ENCODE measurements at places on chromosomes 6 and 20.

DNA sequence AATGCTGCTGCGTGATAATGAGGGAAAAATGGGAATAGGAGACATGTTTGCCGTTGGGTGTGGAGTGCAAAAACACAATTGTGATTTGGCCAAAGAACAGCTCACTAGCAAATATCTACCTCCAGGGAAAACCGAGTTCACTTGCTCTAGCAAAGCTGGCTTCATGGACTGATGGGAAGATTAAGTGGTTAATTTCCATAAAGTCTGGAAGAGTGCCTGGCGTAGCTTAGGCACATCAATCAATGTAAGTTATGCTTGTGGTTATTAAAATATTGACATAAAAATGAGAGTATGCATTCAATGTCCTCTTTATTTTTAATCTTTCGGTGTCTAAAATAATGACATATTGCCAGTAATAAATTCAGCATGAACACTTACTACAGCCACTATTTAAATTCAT, 267.5 kb downstream of the SMOC2 start:
- no peak for DNase-seq

GRCh38 chr6:151096691-151097606, 142.8 kb upstream of the AKAP12 start:
- DNase-seq: no peak

DNA sequence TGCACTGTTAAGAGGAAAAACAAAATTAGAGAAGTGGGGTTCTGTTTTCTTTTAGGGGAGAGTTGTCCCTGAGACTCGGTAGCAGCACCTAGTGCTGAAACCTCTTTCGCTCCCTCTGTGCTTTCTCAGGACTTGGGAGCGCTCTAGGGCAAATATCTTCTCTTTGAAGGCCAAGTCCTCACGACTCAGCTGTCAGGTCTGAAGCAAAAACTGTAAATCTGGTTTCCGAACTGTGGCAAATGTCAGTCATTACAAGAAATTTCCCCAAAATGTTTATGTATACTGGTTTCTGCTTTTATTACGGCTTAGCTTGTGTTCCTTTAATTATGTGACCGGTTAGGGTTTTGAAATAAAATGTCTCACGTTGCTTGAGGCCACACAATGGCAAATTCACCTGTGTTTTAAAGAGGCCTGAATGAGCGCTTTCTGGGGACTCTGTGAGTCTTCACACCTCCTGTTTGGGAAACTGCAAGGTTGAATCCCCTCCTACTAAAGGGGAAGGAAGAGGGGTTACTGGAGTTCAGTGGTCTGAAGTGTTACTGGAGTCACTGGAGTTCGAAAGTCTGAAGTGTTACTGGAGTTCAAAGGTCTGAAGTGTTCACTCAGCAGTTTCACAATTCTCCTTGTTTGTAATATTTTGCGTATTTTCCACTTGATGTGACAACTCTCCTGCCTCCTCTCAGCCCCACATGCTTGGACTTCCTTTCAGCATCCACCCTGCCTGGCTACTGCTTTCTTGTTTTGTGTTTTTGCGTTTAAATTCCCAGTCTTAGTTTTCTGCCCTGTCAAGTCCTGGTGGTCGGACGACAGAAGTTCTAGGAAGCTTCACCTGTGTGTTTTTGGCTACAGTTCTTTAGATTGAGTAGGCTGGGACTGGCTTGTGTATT, 1.6 kb downstream of the SMPDL3A start:
- DNase-seq: no peak

DNA sequence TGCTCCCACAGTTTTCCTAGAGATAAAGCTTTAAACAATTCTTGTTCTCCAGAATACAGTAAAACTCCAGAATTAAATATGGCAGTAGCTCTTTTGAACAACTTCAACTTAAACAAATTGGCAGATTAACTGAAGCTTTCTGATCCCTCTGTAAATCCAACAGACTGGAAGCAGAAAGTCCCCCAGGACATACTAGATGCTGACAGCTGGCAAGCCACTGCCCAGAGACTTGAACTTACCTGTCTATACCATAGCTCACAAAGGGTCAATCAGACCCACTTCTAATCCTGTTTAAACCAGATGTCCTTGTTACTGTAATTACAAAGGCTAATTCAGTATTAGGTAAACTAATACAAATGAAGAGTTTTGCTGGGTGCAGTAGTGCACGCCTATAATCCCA, 12.3 kb downstream of the GPLD1 start:
- DNase-seq: no peak

- DNase-seq: no peak
These were observed 881 bp upstream of the AIG1 start for GRCh38 chr6:143059663-143060353.

GRCh38 chr6:43716099-43716498, 28.5 kb upstream of the MRPS18A start:
- DNase-seq: no peak

- no peak for DNase-seq
These were observed 6.1 kb upstream of the ALDH8A1 start for GRCh38 chr6:134956032-134956431.

GRCh38 chr20:12984863-12985262, 23.9 kb upstream of the SPTLC3 start:
- DNase-seq: no peak

DNA sequence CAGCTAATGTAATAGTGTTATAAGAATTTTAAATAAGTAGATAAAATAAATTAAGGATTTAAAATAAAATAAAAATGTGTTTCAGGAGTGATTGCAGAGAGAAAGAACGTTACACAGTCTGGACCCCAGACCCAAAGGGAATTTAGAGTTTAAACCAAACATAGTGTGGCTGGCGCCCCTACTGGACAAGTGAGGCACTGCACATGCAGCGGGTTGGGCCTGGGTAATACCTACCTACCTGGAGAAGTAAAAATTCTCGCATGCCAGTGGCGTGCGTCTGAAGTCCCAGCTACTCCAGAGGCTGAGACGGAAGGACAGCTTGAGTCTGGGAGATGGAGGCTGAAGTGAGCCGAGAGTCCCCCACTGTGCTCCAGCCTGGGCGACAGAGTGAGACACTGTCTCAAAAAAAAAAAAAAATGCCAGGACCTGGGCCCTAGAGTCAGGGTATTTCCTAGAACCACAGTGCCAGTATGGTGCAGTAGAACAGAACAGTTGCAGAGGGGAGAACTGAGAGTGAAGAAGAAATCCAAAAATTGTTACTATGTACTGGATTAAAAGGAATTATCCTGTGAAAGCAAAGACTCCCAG, 71.4 kb upstream of the TCF21 start:
- no peak for DNase-seq

GRCh38 chr6:35058358-35058675, 82.8 kb downstream of the TCP11 start:
- no peak for DNase-seq

DNA sequence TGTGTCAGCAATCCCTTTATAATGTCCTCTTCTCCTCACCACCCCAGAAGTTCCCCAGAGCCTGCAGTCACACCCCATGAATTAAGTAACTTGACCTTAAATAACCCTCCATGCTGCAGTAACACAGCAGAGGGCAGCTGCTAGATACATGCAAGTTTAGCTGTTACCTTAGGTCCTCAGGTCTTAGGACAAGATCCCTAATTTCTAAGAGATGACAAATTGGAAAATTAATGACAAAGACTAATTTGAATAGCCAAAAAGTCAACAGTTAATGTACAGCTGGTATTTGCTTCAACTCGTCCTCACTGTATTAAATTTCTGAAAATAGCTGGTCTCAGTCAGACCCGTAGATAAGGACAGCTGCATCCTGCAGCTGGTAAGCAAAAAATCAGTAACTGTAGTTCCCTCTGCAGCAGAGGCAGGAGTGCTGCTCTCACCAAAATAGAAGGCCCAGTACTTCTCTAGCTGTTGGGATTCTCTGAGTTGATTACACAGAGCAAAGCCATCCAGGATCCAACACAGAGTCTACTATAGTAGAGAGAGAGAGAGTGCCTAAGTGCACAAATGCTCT, 62.4 kb downstream of the TNFRSF21 start:
- no peak for DNase-seq

DNA sequence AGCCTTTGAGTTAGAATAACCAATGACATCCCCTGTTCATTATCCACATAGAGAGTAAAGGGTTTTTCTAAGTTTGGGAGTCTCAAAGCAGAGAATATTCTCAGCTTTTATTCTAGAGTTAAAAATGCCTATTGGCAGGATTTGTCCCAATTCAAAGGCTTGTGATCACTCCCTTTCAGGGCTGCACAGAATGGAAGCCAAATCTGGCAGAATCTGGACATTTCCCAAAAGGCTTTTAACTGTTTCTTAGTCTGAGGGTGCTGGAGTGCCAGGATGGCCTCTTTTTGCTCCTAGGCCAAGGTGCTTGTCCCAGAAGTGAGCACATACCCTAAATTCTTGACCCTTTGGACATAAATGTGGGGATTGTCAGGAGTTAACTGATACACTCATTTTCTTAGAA, 556.6 kb downstream of the DOK5 start:
- no peak for DNase-seq

- no peak for DNase-seq
These were observed 97.1 kb upstream of the KCNK16 start for GRCh38 chr6:39419607-39420006.

DNA sequence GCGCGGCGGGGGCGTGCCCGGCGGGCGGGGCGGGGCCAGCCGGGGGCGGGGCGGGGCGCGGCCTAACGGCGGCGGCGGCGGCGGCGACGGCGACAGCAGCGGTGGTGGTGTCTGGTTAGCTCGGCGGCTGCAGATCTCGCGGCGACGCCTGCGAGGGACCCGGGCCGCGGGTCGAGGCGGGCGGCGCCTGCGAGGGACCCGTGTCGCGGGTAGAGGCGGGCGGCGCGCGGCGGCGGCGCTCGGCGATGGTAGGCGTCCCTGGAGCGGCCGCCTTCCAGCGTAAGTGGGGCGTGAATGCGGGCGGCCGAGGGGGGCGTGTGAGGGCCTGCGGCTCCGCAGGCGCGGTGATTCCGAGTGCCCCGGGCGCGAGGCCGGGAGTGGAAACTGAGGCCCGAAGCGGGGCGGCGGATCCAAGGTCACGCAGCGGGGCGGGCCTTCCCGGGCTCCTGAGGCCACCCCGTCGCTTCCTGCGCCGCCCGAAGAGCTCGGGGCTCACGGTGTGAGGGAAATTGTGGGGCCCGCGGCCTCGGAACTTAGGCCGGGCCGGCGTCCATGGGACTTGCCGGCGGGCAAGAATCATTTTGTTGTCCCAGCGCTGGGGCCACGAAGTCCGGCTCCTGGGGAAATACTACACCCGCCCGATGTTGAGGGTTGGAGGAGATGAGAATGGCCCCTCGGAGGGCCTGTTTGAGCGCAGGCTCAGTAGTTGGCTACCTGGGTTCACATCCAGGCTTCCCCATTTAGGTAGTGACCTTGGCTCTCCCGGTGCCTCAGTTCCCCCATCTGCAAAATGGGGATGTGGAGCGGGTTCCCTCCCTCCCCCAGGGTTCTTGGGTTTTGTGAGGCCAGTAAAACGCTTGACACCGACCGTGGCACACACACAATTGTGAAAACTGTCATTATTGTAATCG, at the start of gene CBFA2T2:
Gene CBFA2T2 (plus strand): TSS at position 74 of the 911 bp plus-strand sequence. CDS start 172 bp downstream, at position 246.
- peak; percentile 0 for DNase-seq

DNA sequence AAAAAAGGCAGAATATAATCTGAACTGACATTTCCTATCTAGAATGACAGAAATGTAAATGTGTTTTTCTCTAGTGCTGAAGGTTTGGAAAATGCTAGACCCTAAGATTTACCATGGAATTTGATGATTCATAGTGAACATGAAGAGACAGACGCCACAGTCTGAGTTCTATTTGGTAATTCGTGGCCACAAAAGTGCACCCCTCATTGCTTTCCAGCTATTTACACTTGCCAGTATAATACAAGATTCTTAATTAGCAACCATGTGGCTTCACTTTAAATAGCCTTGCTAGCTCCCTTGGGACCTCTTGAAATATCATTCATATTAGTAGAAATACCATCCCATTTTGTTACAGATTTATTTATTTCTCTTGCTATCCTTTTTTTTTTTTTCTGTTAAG, 636.8 kb downstream of the PRKN start:
- no peak for DNase-seq

GRCh38 chr20:63738687-63739129, 868 bp upstream of the SLC2A4RG start:
- no peak for DNase-seq

GRCh38 chr20:47164140-47164539, 192.4 kb downstream of the ZMYND8 start:
- no peak for DNase-seq

DNA sequence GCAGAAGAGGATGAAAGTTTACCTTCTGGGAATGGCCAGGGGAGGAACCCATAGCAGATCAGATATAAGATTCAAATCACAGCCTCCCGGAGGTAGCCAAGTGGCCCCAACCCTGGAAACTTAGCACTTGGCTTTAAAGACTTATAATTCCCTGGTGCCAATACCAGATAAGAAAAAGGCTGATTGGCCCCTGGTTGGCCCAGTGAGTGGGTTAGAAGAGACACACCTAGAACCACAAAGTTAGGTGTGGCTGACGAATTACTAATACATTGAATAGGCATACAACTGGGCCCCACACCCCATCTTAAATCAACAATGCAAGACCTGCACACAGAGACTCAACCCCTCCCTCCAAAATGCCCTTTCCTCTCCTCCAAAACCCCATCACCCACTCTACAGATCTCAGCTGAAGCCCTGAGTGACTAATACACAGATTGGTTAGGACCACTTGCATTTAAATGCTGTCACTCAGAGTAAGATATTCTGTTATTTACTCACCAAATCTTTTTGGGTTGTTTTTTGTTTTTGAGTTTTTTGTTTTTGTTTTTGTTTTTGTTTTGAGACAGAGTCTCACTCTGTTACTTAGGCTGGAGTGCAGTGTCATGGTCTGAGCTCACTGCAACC, 315.4 kb upstream of the JARID2 start:
- DNase-seq: no peak

GRCh38 chr6:40915165-40915564, 123.9 kb downstream of the UNC5CL start:
- DNase-seq: no peak

- no peak for DNase-seq
These were observed 47.8 kb upstream of the IMPG1 start for GRCh38 chr6:76120302-76120701.

DNA sequence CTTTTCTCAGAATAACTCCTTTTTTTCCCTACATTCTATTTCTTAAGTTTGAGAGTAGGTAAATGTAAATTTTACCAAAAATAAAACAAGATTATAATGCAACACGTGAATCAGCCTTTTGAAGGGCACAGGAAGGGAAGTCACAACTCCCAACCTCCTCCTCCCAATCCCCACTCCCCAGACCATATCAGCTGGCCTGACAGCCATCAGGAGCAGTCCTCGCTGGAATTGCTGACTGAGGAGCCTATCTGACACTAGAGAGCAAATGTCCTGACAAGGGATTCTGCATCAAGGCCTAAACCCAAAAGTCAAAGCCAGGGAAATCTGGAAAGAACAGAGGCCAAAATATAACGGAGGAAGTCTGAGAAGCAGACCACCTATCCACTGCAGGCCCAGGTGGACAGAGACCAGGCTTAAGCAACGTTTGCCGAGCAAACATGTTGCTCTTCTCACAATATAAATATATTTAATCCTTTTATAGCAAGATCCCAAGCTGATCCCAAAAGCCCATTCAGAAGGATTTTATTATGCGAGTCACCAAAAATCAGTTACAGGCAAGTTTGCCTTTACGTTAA, 2.5 kb downstream of the RRAGD start:
- DNase-seq: no peak

DNA sequence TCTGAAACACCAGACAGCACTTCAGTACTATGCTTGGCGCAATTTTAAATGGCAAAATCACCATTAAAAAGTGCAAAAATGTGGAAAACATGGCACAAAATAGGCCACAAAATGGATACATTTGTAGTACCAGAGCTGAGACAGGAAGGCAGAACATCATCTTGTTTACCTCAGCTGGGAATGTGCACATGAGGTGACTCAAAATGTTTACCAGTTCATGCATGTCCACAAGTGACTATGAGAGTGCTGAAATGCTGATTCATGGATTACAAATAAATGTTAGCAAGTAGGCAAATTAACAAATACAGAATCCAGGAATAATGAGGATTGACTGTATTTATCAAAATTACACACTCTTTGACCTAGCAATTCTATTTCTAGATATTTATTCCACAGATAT, 201.6 kb downstream of the ISM1 start:
- DNase-seq: no peak

Data from activated CD8-positive, alpha-beta memory T cell treated with anti-CD3 and anti-CD28 coated beads for 1 hour (primary cell).